ENCODE measurements at places on chromosomes 1 and 21.
A peak's percentile ranks its signal among the peaks of the same experiment; 100 is the strongest.

- DNase-seq, result no peak
These were observed 25.3 kb downstream of the CR1L start for GRCh38 chr1:207670192-207670591.

GRCh38 chr1:167057241-167057688, 32.9 kb downstream of the GPA33 start:
- peak; percentile 68 for DNase-seq

DNA sequence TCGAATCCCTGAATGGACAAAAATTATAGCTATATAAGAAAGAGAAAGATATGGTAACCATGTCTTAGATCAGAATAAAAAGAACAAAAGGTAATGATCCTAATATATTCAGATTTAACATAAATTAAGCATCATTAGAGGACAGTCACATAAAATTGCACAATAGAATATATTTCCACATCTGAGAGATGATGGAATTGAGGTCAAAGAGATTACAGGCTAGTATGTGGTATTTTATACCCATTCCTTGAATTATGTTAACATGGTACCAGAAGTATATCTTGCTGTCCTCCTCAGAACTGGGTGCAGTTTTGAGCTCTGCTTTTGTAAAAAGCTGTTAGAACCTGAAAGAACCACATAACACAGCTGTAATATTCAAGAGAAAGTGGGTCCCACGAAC, 245.6 kb upstream of the HOOK1 start:
- no peak for DNase-seq

- no peak for DNase-seq
These were observed 25.1 kb upstream of the HSD3B1 start for GRCh38 chr1:119481951-119482350.

GRCh38 chr1:151060657-151061421, 642 bp downstream of the MLLT11 start:
- DNase-seq, result peak; percentile 62

DNA sequence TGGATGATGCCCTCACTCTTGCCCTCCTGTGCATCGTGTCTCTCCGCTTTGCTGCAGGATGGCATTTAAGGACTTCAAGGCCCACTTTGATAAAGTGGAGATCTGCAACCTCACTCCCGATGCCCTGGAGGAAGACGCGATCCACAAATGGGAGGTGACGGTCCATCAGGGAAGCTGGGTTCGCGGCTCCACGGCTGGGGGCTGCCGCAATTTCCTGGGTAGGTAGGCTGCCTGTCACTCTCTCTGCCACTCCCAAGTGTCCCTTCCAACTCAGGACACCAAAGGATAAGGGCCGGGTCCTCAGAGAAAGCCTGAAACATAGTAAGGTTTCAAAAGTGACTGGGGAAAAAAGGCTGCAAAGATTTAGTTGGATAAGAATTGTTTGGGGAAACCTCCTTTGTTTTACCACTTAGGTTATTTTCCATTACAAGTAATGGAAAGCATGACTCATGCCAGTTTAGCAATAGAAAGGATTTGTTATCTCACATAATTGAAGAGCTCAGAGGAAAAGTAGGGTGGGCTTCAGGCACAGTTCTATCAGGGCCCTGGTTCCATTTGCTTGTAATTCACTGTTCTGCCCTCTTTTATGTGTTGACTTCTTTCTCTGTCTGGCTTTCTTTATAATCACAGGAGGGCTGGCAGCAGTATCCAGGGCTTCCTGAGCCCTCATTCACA, 31.9 kb downstream of the CAPN9 start:
- DNase-seq, result no peak

GRCh38 chr1:23555270-23555985, 3.9 kb downstream of the ID3 start:
- no peak for DNase-seq

DNA sequence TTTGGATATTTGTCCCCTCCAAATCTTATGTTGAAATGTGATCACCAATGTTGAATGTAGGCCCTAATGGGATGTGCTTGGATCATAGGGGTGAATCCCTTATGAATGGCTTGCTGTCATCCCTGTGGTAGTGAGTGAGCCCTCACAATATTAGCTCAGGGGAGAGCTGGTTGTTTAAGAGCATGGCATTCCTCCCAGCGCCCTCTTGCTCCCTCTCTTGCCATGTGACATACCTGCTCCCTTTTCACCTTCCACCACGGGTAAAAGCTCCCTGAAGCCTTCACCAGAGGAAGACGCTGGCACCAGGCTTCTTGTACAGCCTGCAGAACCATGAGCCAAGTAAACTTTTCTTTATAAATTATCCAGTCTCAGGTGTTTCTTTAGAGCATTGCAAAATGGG, 305.6 kb downstream of the KCTD3 start:
- DNase-seq, result no peak

DNA sequence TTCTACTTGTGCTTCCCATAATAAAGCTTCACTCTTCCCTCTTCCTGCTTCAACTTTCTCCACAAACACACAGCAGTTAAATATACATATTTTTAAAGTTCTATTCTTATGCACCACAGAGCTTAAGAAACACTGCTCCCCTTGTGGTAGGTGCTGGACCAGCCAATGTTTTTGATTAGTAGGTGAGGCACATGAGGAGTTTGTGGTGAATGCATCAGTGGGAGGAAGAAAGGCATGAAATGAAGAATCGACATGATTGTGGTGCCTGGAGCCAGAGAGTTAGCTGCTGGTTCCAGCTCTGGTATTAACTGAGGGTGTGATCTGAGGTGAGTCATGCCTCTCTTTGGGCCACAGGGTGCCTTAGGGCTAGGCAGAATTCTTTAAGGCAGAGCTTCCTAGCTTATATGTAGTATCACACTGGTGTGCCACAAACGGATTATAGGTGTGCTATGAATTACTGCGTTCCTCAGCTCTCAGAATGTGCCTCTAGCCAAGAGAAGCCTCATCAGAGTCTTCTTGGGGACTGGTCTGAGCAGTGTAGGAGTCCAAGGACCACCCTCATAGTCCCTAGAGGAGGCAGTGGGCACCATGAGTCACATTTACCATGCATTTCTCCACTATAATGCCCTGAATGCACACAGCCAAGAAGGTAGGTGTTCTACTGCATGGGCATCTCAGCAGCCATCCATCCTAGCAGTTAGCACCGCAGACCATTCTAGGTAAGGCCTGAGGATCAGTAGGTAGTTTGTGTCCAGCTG, 97.4 kb upstream of the SGIP1 start:
- no peak for DNase-seq

DNA sequence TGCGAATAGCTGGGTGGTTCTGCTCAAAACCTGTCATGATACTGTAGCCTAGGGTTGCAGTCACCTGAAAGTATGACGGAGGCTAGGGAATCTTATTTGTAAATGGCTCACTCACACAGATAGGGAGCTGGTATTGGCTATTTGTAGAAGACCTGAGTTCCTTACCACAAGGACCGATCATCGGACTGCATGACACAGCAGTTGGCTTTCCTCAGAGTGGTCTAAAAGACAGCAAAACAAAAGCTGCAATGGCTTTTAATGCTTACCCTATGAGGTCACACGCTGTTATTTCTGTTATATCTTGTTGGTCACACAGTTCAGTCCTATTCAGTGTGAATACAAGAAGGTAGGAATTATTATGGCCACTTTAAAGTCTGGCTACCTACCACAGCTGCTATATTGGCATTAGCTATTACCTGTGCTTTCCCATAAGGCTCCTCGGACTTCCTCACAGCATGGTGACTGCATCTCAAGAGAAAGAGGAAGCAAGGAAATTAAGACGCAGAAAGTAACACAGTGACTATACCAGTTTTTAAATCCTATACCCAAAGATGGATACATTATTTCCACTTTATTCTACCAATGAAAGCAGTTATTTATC, 68.4 kb upstream of the LRRC7 start:
- no peak for DNase-seq

DNA sequence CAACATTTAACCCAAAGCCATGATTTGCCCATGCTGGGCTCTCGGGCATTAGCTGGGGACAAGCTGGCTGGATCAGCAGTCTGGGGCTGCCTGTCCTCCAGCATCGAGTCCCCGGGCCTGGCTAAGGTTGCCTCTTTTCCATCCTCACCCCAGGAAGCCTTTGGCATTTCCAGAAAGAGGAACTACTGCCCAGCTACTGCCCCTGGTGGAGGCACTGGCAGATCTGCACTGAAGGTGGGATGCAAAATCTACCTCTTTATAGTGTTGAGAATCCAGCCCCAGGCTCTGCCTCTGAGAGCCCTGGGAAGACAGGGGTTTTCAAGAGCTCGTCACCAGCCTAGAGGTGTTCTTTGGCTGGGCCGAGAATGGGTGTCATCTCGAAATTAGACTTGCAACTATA, 635.9 kb downstream of the MATN1 start:
- no peak for DNase-seq

DNA sequence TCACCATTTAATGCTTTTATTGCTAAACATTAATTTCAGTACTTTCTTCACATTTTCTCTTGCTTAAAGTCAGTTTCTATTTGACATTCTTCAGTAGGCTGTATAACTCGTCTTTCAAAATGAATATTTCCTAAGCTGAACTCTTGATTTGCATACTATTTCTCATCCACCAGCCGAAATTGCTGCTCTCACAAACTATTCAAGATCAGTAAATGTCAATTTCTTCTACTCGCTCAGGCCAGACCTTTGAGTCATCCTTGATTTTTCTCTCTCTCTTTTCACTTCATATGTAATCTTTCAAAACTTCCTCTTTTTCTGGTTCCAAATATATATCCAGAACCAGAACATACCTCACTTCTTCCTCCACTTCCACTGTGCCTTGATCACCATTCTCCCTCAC, 990.0 kb downstream of the KCNT2 start:
- no peak for DNase-seq

GRCh38 chr1:166129006-166129405, 37.8 kb downstream of the FAM78B start:
- no peak for DNase-seq

DNA sequence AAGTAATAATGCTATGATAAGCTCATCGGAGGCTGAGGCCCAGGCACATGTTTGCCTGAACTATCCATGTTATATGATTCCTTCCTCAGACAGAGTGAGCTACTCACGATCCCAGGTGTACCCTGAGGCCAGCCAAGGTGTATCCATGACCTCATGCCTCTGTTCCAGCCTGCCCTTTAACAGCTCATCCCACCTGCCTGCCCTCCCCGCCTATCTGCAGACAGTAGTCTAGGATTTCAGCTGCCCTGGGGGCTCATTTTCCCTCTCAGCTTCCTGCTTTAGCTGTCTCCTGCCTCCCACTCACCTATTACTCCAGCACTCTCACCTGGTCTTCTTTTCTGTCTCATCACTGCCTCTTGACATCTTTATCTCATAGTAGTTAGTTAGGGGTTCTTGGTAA, 1.9 kb upstream of the IL24 start:
- no peak for DNase-seq

GRCh38 chr1:205812878-205813754, at the start of gene SLC41A1:
SLC41A1 (minus strand) TSS chr1:205813198; CDS start chr1:205810441, 2,757 bp downstream.
- peak; percentile 94 for DNase-seq

DNA sequence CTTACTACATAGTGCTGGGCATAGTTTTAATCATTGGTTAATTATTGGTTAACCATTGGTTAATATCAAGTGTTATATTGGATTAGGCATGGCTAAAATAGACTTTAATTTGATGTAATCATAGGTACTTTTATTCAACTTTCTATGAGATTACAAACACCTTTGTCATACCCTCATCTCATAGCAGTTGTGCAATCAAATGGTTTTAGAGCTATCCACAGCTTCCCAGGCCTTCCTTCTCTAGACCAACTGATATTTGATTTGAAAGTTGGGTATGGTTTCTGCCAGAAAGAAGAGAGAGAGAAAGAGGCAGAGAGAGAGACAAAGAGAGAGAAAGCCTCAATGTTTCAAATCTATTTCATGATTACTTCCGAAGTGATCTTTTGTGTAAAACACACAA, 9.6 kb upstream of the RGS1 start:
- DNase-seq, result no peak

DNA sequence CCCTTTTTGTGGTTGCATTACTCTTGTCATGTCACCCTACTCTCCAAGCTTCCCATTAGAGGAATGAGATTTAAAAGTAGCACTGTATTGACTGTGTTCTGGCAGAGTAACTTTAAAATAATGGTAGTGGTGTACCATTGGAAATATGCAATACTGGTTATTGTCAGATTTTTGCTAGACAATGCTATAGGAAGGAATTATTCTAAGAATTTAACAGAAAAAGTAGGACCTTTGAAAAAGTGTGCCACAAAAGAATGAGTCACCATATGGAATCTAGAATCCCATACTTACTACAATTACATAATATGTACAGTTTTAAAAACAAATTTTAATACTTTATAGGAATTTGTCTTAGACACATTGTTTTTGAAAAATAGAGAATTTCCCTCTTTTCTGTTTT, 13.8 kb downstream of the MIER1 start:
- DNase-seq, result no peak

GRCh38 chr21:33659568-33659949, 17.3 kb downstream of the ITSN1 start:
- no peak for DNase-seq

GRCh38 chr1:162010175-162010506, 13.5 kb downstream of the OLFML2B start:
- no peak for DNase-seq

- DNase-seq, result no peak
These were observed 11.3 kb downstream of the LY9 start for GRCh38 chr1:160807247-160807646.

DNA sequence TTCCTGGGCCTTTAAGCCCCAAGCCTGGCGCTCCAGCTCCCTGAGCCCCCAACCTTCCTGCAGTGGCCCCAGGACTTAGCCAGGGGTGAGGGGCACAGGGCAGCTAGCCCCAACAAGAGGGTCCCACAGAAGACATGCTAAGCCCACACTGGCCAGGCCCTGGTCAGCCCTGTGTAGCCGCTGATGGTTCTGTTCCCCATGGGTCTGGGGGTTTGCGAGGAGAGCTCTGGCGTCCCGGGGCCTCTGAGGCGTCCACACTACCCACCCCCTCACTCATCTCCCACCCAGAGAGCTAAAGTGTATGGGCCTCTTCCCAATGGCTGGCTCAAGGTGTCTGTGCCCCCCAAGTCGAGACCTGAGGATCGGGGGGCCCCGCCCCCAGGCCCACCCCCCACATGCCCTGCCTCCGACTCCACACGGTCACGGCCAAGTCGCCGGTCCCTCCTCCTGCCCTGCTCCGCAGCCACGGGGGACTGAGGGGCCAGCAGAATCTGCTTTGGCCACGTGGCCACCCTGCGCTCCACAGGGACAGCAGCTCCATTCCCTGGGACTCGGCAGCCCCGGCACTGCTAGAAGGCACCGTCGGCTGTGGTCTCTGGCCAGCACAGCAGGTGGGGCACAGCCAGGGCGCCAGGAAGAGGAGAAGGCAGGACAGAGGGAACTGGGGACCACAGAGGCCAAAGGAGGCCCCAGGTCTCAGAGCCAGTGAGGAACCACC, 7.8 kb downstream of the TNFRSF18 start:
- DNase-seq, result no peak

- no peak for DNase-seq
These were observed 23.4 kb upstream of the EFHD2 start for GRCh38 chr1:15386164-15386749.
